Activated CD4-positive, CD25-positive, alpha-beta regulatory T cell (primary cell): ENCODE measurements at places on chromosomes 7 and 10.

DNA sequence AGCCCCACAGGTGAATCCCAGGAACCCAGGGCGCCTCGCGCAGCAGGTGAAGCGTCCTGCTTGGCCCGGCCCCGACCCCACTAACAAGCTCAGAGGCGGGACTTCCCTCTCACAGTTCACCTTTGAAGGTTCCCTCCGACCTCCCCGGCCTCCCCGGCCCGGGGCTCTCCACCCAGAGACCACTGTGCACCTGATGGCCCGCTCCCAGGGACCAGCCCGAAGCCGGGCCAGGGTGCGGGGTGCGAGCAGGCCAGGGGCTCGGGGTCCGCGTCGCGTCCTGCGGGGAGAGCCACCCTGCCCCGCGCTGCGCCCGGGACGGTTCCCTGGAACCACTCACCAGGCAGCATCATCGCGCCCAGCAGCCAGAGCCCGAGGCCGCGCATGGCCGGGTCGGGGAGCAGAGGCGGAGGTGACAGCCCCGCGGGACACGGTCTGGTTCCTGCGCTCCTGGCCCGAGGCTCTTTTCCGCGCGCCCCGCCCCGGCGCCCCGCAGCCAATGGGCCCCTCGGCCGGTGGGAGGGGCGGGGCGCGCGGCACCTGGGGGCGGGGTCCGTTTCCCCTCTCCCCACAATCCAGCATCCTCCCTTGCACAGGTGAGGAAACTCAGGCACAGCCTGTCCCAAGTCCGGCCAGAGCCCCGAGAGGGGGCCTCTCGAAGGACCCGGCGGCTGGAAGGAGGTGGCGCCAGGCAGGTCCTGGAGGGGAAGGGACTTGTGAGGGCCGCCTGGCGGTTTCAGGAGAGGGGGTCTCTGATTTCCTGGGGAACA lies at the start of gene ADAM8:
Gene ADAM8, minus strand, starts transcription at position 434 of the 767 bp plus-strand sequence. Its CDS starts 51 bp downstream, at position 383.
- DNase-seq = peak; percentile 37

DNA sequence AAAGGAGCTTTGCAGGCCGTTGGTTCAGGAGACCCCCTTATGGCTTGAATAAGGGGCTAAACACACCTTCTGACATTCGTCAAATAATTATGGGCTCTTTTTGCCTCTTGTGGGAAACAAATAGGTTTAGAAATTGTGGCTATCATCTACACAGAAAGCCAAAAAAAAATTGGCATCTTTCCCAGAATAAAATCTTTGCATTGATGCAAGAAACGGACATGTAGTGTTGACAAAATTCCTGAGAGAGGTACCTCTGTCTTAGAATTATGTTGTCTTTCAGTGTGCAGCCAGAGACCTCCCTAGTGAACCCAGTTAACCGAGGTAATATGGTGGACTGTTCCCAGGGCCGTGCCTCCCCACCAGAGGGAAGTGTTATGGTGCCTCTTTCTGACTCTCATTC lies 283.9 kb downstream of the SDHAF3 start:
- no peak for DNase-seq

- peak; percentile 4 for DNase-seq
Measured at GRCh38 chr7:105015390-105015965, 1.5 kb downstream of the KMT2E start.

GRCh38 chr10:113104047-113104446 lies 154.0 kb downstream of the TCF7L2 start:
- DNase-seq = no peak

DNA sequence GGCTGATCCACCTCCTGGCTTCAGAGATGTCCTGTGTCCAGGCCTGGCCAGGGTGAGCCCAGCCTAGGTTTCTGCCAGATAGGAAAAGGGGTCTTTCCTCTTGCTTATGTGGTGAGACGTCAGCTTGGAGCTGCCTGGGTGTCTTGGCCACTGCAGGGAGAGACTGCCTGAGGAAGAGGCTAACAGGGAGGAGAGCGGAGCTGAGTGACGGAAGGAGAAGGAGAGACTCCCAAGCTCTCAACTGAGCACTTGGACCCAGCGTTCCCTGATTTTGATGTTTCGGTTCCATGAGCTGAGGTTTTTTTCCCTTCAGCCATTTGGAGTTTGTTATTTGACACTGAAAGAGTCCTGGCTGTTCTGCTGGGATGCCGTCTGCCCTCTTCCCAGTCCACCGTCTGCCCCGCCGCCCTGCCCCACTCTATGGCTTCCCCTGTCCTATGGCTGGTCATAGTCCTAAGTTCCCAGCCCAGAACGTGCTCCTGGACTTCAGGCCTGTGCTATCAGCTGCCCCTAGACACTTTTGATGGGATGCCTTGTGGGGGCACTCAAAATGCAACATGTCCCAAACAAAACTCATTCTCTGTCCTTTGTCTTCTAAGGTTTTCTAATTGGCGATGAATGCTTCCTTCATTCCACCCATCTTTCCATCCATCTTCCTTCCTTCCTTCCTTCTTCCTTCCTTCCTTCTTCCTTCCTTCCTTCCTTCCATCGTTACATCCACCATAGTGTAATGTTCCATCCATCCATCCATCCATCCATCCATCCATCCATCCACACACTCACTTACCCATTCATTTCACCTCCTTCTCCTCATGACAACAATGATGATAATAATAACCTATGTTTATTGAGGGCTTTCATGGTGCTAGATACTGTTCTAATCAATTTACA lies 20.3 kb upstream of the PCBD1 start:
- no peak for DNase-seq

GRCh38 chr7:37441816-37442215 lies 6.8 kb downstream of the ELMO1 start:
- no peak for DNase-seq

DNA sequence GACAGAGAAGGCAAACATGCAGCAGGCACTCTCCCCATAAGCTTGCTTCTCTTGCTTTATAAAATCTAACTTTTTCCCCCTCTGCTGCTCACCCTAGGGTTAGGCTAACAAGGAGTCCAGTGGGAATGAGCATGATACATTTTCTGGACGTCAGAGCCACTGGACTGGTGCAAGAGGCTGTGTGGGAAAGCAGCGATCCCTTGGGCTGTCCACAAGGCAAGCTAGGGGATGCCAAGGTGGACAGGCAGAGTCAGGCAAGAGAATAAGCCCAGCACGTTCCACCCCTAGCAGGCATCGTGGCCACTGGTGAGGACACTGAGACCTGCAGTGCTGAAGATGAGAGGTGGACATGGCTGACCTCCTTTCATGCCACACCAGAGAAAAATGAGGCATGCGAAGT lies 290.9 kb upstream of the ZMIZ1 start:
- DNase-seq = no peak

DNA sequence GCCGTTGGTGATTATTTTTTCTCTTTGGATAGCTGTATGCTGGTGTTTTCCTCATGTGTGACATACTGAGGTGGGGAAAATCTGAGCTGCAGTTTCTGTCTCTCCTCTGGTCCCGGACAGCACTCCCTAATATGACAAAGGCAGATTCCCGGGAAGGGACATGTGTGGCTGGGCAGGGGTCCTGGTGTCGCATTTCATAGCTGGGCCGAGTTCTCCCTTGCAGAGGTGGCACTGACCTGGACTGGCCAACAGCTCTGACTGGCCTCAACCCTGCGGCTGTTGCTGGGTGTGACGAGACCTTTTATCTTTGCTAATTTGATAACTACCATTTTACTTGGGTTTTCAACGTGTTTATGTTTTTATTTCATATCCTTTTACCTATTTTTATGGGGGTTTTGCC lies 248.6 kb upstream of the TCERG1L start:
- DNase-seq = no peak

GRCh38 chr7:130493275-130493873 lies 1.5 kb downstream of the MEST start:
- DNase-seq = no peak

DNA sequence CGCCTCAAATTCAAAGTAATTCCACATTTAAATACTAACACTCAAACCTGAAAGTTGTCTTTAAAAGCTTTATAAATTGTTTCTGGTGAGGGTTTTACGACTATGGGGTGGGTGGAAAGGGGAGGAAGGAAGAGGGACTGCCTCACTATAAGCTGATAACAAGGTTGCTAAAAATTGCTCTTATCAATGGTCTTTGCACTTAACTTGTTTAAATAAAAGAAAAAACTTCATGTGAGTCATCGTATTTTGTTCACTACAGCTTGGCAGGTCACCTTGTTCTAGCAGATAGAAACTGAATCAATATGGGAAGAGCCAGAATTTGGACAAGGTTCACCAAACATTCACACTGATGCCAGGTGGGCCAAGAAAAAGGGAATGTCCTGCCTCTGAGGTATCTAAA lies 129.2 kb downstream of the TES start:
- no peak for DNase-seq

DNA sequence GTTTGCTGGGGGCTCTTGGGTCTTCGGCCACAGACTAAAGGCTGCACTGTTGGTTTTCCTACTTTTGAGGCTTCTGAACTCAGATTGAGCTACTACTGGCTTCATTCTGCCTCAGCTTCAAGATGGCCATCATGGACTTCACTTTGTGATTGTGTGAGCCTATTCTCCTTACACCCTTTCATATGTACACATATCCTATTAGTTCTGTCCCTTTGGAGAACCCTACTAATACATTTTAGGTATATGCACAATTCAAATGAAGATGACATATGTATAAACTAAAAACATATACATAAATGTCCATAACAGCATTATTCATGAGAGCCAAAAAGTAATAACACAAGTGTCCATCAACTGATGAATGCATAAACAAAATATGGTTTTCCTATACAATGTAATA lies 75.7 kb downstream of the GPR37 start:
- no peak for DNase-seq

DNA sequence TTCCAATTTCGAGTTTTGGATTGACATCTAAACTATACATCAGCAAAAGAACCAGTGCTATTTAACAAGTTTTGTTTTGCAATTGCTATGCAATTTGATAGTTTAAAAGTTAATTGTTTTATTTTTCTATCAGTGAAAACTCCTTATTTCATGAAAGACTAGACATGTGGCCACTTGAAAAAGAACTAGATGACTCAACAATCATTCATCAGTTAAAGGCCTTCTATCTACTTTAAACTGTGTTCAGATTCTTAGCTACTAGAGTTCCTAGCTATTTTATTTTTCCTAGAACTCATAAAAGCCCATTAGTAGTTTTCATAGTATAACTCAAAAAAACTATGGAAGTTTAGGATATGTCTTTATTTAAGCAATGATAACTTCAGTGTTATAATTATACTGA lies 104.6 kb upstream of the LSM8 start:
- DNase-seq = no peak

- no peak for DNase-seq
Measured at GRCh38 chr7:81232084-81232799, 313.4 kb upstream of the SEMA3C start.

DNA sequence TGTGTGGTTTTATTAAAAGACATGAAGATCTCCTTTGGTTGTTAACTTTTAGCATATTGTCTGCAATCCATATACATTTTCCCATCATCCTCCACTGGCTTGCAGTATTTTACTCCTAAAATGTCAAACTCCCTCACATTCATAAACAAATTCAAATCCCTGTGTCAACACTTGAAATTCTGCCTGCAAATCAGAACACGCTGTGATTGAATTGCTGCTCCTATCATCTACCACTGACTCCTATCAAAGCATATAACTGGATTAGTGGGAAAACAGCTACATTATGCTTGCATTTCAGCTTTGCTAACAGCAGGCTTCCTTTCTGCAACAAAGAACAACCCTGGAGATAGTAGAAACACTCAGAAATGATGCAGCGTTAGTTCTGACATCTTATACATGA lies 281.8 kb upstream of the HGF start:
- DNase-seq = no peak

DNA sequence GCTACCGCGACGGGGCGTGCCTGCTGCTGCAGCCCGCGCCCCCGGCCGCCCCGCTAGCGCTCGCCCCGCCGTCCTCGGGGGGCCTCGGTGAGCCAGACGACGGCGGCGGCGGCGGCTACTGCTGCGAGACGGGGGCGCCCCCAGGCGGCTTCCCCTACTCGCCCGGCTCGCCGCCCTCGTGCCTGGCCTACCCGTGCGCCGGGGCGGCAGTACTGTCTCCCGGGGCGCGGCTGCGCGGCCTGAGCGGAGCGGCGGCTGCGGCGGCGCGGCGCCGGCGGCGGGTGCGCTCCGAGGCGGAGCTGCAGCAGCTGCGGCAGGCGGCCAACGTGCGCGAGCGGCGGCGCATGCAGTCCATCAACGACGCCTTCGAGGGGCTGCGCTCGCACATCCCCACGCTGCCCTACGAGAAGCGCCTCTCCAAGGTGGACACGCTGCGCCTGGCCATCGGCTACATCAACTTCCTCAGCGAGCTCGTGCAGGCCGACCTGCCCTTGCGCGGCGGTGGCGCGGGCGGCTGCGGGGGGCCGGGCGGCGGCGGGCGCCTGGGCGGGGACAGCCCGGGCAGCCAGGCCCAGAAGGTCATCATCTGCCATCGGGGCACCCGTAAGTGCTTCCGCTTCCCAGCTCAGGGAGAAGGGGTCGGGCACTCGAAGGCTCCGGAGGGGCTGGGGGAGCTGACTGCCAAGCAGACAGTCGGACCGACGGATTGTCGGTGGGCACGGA lies 761 bp downstream of the PTF1A start:
- DNase-seq = no peak

GRCh38 chr7:159143780-159144757 lies 598 bp downstream of the VIPR2 start:
- no peak for DNase-seq

DNA sequence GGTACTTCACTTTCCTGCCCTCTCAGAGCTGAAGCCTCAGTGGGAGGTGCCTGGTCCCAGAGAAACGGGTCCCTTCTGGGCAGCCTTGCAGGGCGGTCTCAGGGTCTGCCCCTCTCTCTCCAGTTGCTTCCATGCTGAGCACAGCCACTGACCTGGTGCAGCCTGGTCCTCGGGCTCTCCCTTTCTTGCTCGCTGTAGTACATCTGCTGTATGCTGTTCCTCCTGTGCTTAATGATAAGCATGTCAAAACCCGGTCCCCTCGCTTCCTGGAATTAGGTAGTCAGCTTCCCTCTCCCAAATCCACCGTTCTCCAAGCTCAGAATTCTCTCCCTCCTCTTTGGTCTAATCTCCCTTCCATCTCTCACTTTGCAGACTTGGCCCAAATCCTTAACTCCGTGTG lies 11.0 kb upstream of the HPS1 start:
- DNase-seq = no peak

DNA sequence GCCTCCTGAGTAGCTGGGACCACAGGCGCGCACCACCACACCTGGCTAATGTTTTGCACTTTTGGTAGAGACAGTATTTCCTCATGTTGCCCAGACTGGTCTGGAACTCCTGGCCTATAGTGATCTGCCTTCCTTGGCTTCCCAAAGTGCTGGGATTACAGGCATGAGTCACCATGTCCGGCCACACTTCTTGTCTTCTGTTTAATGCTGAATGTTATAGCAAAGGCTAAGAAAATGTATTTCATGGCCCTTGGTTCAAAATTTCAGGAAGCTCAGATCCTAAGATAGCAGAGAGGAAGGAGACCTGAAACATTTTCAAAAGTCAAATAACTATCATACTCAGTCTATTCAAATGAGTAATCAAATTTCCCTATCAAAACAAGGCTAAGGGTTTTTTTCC lies 229.6 kb downstream of the BAMBI start:
- DNase-seq = no peak

GRCh38 chr7:106069471-106070200 lies 42.5 kb downstream of the SYPL1 start:
- DNase-seq = no peak
